ENCODE measurements at places on chromosomes 12 and 14. TPM values are rescaled to one million over a fixed set of nuclear protein-coding genes. Genes with fewer than 3 reads are reported as not detected.

LRP1-AS gene
- total RNA-seq, result not detected

ACYP1 gene
- total RNA-seq, result 32.4 TPM

GZMH gene
- not detected for total RNA-seq

- DNase-seq, result no peak
These were observed 31.9 kb downstream of the TSPAN8 start for GRCh38 chr12:71125949-71126348.

- DNase-seq, result no peak
These were observed 10.7 kb downstream of the CIPC start for GRCh38 chr14:77108753-77109152.

PPP4R4 gene
- 6.1 TPM for total RNA-seq

NKX2-8 gene
- not detected for total RNA-seq

- no peak for DNase-seq
These were observed 41.5 kb upstream of the DAAM1 start for GRCh38 chr14:59147007-59147406.

FAIM2 gene
- 19.4 TPM for total RNA-seq

DNA sequence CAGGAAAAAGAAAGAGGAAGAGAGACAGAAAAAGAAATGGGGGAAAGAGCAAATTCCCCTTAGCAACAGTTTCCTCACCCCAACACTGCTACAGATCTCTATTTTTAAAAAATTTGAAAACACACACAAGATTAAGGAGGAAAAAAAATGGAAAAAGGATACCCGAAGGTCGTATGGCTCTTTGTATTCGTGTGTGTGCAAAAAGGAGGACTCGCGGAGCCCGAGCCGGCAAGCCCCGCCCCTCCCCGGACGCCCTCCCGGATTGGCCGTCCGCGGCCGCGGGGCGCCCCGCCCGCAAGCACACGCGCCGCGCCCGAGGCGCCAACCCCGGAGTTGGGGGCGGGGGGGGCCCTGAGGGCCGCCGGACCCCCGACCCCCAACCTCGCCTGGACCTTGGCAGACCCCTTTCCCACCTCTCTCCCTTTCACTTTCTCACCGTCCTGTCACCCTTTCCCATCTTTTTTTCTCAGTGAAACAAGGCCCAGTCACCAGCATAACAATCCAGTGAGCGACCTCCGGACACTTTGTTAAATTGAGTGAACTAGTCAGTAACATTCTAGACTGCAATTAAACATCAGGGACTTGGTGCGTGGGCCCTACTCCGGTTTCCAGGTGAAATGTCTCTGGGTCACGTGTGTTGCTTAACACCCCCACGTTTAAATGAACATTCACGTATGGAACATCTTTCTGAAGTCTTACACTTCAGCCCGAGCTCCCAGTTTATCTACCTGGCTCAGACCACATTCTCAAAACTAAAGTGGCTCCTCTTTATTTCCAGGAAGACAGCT is at the start of gene C14orf93:
C14orf93 (minus strand) TSS at position 205 of the 788 bp plus-strand sequence. CDS start 11,120 bp downstream, outside the sequence.
- no peak for DNase-seq

GRCh38 chr12:45582986-45583659 is 146.4 kb upstream of the ARID2 start:
- no peak for DNase-seq

GRCh38 chr14:99235582-99236320 is 36.2 kb downstream of the BCL11B start:
- no peak for DNase-seq

GPX2 gene
- 77.3 TPM for total RNA-seq

DNA sequence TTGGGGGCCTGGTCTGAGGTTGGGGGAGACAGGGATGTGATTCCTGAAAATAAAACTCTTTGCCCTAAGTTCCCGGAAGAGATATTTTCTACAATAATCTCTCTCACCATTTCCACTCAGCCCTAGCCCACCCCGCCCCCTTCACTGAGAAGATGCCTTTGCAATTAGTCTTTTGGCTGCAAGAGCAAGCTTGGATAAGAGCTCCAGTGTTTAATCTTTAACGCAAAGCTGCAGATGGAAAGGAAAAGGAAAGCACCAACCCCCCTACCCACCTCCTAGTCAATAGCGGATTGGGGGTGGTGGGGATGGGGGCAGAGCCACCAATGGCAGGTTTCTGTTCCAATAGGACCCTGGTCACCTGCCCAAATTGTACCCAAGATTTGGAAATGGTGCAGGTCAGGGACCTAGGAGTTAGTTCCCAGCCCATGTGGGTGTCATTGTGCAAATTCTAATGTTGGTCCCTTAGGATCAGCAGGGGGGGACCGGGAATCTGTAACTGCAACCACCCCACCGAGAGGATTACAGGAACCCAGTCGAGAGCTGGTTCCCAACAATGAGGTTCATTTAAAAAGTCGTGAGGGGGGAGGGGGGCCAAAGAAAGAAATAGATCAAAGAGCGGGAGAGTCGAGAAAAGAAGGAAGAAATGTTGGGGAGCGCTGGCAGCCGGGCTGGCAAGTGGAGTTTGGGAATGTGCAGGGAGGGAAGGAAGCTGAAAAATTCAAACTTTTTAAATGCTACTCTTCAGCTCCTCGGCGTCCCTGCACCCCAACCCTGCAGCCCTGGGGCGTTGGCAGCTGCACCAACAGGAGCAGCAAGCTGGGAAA is 1.6 kb downstream of the ZFP36L1 start:
- DNase-seq, result no peak

MIP gene
- not detected for total RNA-seq

GRCh38 chr12:71870416-71870815 is 30.9 kb downstream of the TBC1D15 start:
- DNase-seq, result no peak

RASSF9 gene
- total RNA-seq, result 1.7 TPM

LRTM2 gene
- not detected for total RNA-seq

DNA sequence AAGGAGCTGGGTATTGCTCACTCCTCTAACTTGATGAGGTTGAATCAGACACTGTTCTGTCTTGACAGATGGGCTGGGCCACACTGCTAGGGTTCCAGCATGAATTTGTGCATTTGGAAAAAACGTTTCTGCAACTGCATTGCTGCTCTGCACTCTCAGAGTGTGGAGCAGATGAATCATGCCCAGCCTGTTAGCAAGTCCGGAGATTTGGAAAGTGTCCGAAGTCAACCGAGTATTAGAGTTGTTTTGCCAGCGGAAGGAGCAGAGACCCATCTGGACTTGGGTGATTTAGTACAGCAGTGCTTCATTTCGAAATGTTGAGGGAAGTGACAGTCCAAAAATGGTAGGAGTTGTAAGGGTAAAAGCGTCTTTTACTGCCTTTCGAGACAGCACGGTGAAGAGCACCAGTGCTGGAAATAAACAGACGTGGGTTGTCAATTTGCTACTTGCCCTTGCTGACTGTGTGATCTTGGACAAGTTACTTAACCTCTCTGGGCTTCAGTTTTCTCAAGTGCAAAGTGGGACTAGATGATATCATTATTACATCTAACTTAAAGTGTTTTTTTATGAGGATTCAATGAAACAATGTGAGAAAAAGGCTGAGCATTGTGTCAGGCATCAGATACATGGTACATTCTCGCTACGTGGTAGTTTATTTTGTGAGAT is 139.5 kb downstream of the CHST11 start:
- no peak for DNase-seq

- DNase-seq, result no peak
These were observed 28.8 kb upstream of the MAP3K9 start for GRCh38 chr14:70838076-70838475.

LRFN5 gene
- 197 TPM for total RNA-seq

DNA sequence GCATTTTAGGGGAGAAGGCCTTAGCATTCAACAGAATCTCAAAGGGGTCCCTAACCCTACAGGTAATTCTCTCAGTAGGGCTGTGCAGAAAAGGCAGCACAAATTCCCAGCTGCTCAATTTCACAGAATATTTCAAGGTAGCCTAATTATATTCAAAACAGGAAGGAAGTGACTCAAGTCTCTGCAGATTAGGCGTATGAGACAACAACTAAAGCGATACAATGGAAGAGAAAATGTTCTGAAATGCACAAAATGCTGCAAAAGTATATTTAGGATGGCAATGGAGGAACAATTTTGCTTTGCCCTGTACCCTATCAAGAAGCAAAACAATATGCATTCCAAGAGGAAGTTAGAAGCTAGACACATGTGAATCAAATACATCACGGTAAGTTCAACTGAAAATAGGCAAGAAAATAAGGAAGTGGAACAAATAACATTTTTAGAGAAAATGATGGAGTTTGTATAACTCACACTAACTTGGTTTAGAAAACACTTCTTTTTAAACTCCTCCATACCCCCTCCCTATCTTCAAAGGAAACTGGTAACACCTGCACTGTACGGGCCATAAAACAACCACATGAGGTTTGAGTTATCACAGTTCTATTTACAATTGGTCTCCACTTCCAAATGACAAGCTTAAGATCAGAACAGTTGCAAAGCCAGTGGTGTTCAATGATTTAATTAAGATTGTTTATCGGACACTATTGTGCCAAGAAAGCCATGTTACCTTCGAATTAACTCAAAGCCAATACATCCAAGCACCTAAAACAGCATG is 1.6 kb downstream of the GIT2 start:
- DNase-seq, result no peak

IQSEC3 gene
- 1.7 TPM for total RNA-seq

RNU4-1 gene
- under 0.01 TPM for total RNA-seq

CFAP73 gene
- total RNA-seq, result not detected

GRCh38 chr12:75725521-75726111 is 214.2 kb upstream of the KRR1 start:
- no peak for DNase-seq

DTX1 gene
- total RNA-seq, result 8.3 TPM

DNA sequence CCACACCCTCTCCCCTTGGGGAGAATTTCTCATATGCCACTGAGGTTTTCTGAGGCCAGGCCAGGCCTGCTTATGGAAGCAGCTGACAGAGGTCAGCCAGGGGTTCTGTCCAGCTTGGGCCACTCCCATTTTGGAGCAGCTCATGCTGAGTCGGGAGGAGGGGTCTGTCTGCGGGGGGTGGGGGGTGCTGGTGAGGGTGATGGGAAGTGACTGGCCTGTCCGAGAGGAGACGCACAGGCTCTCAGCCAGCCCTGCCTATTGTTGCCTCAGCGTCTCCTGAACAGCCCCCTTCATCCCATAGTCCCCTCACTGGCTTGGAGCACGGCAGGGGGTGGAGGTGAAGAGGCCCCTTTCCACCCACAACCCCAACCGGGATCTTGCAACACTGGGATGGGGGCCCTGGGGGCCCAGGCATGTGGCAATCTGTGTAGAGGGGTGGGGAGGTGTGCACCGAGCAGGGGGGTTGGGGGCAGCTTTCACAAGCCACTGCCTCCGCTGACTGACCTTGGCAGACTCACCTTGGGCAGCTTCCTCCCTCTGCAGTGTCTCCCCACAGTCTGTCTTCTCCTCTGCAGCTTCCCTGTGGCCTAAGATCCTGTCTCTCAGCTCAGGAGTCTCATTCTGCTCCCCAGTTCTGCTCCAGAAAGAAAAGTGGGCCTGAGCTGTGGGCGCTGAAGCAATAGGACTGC is 5.5 kb downstream of the CEBPE start:
- no peak for DNase-seq

DNA sequence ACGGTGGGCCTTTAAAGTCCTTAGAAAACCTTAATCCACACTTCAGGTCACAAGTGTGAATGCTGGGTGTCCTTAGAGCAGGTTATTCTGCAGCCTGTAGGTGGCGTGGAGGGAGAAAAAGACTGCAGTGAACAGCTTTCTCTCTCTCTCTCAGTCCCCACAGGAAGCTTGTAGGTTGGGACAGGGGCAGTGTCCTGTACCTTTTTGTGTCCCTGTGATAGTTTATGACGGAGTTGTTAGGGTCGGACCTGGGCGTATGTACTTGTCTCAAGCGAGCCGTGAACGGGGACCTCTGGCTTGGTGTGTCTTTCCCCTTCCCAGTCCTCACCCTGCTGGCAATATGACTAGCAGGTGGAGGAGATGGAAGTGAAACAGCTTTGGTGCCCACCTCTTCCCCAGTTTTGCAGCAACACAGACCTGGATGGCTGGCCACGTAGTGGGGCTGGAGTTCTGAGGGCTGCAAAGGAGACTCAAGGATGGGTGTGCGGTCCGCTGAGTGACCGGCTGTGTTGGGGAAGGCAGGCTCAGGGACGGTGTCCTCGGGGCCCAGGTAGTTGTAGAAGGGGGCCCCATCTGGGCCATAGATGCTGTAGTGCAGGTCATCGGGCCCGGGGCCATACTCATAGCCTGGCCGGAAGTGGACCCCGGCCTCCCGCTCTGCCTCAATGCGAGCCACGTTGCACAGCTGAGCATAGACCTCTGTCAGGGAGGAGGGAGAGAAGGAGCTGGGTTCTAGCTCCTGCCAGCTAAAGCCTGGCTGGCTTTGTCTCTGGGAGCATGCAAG is 8.9 kb downstream of the ISCA2 start:
- DNase-seq, result peak; percentile 81

GRCh38 chr12:47615711-47616110 is 90.1 kb downstream of the RPAP3 start:
- no peak for DNase-seq

GRCh38 chr12:48985475-48985897 is 7.4 kb downstream of the WNT1 start:
- no peak for DNase-seq

DNA sequence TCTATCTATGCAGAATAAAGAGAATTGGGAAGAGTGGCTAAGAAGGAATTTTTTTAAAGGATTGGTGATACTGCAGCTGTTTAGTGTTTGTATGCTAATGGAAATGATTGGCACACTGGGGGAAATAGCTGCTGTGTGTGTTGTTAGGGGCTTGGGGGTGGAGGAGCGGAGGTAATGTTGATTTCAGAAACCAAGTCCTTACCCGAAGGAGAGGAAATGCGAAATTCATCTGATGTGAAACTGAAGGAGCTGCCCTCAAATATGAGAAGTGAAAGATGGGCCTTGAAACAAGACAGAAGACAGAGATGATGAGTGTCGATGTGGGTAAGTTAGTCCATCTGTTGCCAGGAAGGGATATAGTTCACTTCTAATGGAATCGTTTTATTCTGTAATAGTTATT is 21.2 kb upstream of the RNASE12 start:
- no peak for DNase-seq

- DNase-seq, result no peak
These were observed 14.4 kb downstream of the ERP27 start for GRCh38 chr12:14923944-14924343.

KRT85 gene
- total RNA-seq, result not detected

GRCh38 chr12:76595056-76595455 is 35.5 kb upstream of the OSBPL8 start:
- no peak for DNase-seq

MYF6 gene
- total RNA-seq, result not detected

- no peak for DNase-seq
These were observed 5.6 kb downstream of the KRR1 start for GRCh38 chr12:75505706-75506312.

Data from vagina (tissue), 2 donors.